Colonic mucosa (tissue), 4 donors: ENCODE measurements at places on chromosomes 11 and 22.
A peak's percentile ranks its signal among the peaks of the same experiment; 100 is the strongest.

- H3K36me3 ChIP-seq, result no peaks in the 10 kb centered on the region
- no peak overlapping the region for H3K4me3 ChIP-seq
- DNase-seq, result no peak
- H3K27me3 ChIP-seq, result no peaks in the 10 kb centered on the region
- H3K27ac ChIP-seq, result no peak overlapping the region
- H3K4me1 ChIP-seq, result no peaks in the 10 kb centered on the region
These were observed 51.7 kb downstream of the HSD17B12 start for GRCh38 chr11:43732225-43732624.

DNA sequence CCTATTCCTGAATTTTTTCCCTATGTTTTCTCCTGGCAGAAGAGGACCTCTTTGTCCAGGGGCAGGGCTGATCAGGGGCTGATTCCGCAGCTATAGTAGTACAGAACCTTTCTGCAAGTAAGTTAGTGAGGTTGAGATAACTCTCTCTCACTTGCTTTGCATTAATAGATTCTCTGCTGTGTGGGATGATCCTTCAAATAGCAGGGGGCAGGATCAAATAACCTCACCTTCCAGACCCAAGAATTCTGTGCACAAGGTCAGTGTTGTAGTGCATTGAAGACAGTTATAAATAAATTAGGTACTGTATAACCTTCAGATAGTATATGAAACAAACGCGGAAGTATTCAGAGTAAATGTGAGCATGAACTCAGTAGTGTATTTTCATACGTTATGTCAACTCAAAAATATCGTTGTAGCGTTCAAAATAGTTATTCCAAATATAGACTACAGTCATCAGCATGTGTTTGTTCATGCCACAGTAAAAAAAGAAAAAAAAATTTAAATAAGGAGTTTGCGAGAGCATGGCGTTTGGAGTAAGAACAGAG lies 278 bp downstream of the MMP26 start:
- H3K27me3 ChIP-seq, result no peaks in the 10 kb centered on the region
- no peaks in the 10 kb centered on the region for H3K36me3 ChIP-seq
- no peak for DNase-seq
- no peak overlapping the region for H3K27ac ChIP-seq
- H3K4me3 ChIP-seq, result no peak overlapping the region
- H3K4me1 ChIP-seq, result no peaks in the 10 kb centered on the region

GRCh38 chr11:23206741-23207336 lies 346.6 kb upstream of the CCDC179 start:
- no peak overlapping the region for H3K4me3 ChIP-seq
- H3K27ac ChIP-seq, result no peak overlapping the region
- no peaks in the 10 kb centered on the region for H3K4me1 ChIP-seq
- no peaks in the 10 kb centered on the region for H3K36me3 ChIP-seq

DNA sequence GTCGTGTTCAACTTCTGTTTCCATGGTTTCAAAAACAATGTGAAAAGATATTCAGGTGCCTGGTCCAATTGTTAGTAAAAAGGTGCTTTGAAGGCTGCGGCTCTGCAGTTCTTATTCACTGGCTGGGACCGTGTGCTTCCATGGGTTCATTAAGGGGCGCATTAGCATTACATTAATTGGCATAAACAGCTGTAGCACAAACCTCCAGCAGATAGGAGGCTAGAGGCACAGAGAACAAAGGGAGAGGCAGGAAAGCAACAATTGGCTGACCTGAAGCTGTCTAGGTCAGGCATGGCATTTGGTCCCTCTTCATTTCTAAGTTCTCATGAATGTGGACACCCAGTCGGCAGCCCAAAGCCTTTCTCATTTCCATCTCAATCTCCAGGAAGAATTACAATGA lies 16.6 kb downstream of the PAK1 start:
- no peak for DNase-seq
- no peak overlapping the region for H3K27ac ChIP-seq
- no peak overlapping the region for H3K4me3 ChIP-seq
- H3K36me3 ChIP-seq, result no peaks in the 10 kb centered on the region

- no peak overlapping the region for H3K4me3 ChIP-seq
- H3K27me3 ChIP-seq, result peaks cover 4% of the 10 kb centered on the region
- DNase-seq, result no peak
- peaks cover 4% of the 10 kb centered on the region for H3K4me1 ChIP-seq
- H3K36me3 ChIP-seq, result no peaks in the 10 kb centered on the region
These were observed 4.0 kb downstream of the VSIG2 start for GRCh38 chr11:124748100-124748418.

- H3K27ac ChIP-seq, result peak overlapping the region; percentile 76
- no peaks in the 10 kb centered on the region for H3K36me3 ChIP-seq
- no peak overlapping the region for H3K4me3 ChIP-seq
- no peaks in the 10 kb centered on the region for H3K27me3 ChIP-seq
These were observed 8.8 kb downstream of the EHF start for GRCh38 chr11:34629711-34630110.

DNA sequence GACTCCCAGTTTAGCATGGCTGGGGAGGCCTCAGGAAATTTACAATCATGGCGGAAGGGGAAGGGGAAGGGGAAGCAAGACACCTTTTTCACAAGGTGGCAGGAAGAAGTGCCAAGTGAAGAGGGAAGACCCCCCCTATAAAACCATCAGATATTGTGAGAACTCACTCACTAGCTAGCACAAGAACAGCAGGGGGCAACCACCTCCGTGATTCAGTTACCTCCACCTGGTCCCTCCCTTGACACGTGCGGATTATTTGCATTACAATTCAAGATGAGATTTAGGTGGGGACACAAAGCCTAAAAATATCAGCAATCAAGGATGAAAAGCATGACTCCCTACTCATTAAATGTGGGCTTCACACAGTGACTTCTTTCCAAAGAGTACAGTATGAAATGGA lies 155.0 kb upstream of the CCDC90B start:
- H3K4me3 ChIP-seq, result no peak overlapping the region
- no peak for DNase-seq
- no peak overlapping the region for H3K27ac ChIP-seq
- H3K4me1 ChIP-seq, result no peaks in the 10 kb centered on the region
- H3K27me3 ChIP-seq, result no peaks in the 10 kb centered on the region

DNA sequence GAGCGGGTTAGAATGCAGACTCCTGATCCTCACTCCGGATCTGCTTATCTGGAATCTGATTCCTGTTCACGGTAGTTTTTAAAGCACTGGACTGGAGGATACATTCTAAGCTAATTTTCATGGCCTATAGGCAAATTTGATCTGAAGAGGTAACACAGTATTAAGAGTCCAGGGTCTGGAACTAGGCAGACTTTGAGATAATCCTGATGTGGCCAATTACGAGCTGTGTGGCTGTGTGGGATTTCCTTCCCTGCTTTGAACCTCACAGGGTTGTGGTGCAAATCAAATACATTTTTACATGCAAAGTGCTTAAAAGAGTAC lies 285.2 kb downstream of the MIAT start:
- no peak for DNase-seq
- no peak overlapping the region for H3K4me3 ChIP-seq
- H3K36me3 ChIP-seq, result no peaks in the 10 kb centered on the region
- H3K4me1 ChIP-seq, result no peaks in the 10 kb centered on the region
- no peak overlapping the region for H3K27ac ChIP-seq

DNA sequence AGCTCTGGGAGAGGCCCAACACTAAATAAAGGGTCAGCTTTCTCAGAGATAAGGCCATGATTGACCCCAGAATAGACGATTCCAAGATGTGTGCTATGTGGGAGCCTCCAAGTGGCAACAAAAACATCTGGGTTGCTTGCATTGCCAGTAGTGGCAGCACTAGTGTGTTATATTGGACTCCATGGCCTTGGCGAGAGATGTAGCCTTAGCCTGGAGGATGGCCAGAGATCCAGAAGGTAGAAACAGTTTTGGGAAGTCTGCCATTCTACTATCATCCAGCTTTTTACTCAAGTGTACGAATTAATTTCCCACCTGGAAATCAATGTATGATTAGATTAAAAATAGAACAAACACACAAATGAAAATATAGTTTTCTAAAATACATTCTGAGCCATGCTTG lies 3.0 kb downstream of the OR8D4 start:
- no peaks in the 10 kb centered on the region for H3K36me3 ChIP-seq
- no peaks in the 10 kb centered on the region for H3K27me3 ChIP-seq
- H3K4me1 ChIP-seq, result no peaks in the 10 kb centered on the region
- no peak for DNase-seq

- no peak overlapping the region for H3K27ac ChIP-seq
- H3K4me3 ChIP-seq, result no peak overlapping the region
- no peaks in the 10 kb centered on the region for H3K36me3 ChIP-seq
- no peak for DNase-seq
These were observed 15.4 kb upstream of the ANGPTL5 start for GRCh38 chr11:101931692-101932091.

- no peaks in the 10 kb centered on the region for H3K4me1 ChIP-seq
- H3K27ac ChIP-seq, result no peak overlapping the region
- H3K27me3 ChIP-seq, result peaks cover 10% of the 10 kb centered on the region
- H3K36me3 ChIP-seq, result no peaks in the 10 kb centered on the region
- no peak overlapping the region for H3K4me3 ChIP-seq
These were observed 5.1 kb upstream of the FAM83F start for GRCh38 chr22:39989633-39990032.

GRCh38 chr11:79786961-79787360 lies 346.1 kb upstream of the TENM4 start:
- no peaks in the 10 kb centered on the region for H3K4me1 ChIP-seq
- no peak overlapping the region for H3K4me3 ChIP-seq
- H3K36me3 ChIP-seq, result no peaks in the 10 kb centered on the region
- no peak for DNase-seq

DNA sequence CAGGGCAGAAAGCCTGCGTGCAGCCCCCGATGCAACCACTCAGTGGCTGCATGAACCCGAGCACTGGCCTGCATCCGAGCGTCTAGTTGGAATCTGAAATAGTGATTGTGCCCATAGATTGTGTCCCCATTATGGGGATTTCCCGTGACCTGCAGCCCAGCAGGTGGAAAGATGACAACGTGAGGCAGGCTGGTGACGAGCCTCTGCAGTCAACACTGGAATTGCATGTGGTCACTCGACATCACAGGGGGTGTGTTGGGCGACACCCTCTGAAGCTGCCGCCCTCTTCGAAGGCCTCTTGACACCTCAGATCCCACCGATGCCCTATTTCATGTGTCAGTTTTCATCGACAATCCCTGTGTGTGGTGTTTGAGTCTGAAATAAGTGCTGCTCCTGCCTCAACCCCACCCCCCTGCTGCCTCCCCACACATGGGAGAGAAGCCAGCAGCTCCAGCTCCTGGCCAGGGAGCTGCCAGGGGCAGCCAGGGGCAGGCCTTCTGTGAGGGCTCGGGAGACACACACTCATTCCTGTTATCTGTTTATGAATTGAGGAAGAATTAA lies 172.0 kb upstream of the B3GAT1 start:
- H3K4me3 ChIP-seq, result no peak overlapping the region
- H3K27me3 ChIP-seq, result no peaks in the 10 kb centered on the region
- H3K4me1 ChIP-seq, result no peaks in the 10 kb centered on the region

DNA sequence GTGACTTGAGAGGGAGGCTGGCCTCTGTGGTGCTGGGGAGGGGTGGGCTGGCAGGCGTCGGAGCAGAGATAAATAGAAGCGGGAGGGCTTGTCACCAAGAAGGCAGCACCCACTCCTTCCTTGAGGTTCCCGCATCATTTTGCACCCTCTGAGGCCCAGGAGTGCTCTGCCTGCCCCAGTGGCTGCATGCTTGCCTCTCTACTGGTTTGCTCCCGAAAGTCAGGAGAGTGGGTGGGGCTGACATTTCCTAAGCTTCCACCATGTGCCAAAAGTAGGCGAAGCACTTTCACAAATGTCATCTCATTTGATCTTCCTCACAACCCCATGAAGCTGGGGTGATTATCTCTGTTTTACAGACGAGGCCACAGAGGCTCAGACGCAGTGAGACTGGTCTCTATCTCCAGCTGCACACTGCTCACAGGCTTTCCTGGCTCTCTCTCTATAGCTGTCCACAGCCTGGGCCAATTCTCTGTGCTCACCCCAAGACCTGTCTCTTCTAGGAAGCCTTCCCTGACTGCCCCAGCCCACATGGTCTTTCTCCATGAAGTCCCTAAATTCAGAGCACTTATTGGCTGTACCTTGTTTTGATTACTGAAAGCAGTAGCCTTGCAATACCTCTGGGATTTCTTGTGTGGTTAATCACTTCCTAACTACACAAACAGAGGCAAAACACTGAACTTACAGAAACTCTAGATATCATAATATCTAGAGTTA lies 2.6 kb upstream of the UCP3 start:
- H3K36me3 ChIP-seq, result no peaks in the 10 kb centered on the region
- no peak overlapping the region for H3K27ac ChIP-seq

GRCh38 chr11:34632105-34632791 lies 11.4 kb downstream of the EHF start:
- no peak overlapping the region for H3K4me3 ChIP-seq
- peak overlapping the region; percentile 76 for H3K27ac ChIP-seq
- H3K27me3 ChIP-seq, result no peaks in the 10 kb centered on the region
- H3K4me1 ChIP-seq, result peaks cover 17% of the 10 kb centered on the region
- no peak for DNase-seq

DNA sequence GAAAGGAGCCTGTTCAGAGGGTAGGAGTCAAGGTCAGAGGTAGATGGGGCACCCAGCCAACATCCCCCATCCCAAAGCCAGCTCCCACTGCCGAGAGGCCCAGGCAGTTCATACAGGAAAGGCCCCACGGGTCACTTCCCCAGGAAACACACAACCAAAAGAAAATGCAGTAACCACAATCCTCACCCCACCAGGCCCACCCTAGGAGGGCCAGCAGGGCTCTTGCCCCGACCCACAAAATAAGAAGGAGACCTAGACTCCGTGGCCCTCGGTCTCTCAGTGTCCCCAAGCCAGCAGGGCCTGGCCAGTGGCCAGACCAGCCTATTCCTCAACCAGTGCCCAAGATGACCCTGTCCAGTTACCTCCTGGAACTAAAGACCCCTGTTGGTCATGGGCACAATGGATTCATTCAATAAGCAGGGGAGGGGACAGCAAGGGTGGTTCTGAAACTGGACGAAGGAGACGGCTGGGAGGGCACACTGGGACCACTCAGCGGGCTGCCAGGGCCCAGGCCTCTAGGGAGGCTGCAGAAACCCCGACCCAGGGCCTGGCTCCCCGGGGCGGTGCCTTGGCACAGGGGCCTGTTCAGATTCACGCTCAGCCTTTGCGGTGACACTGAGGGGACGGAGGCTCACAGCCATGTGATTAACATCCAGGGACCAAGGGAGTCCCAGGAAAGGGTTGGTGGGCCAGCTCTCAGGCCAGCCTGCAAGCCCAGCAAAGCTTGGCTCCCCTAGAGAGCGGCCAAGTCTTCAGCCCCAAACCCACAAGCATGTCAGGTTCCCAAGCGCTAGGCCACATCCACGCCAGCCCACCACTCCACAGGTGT lies 5.5 kb downstream of the RAB3IL1 start:
- DNase-seq, result peak; percentile 16
- no peak overlapping the region for H3K4me3 ChIP-seq
- no peaks in the 10 kb centered on the region for H3K36me3 ChIP-seq
- peaks cover under 1% of the 10 kb centered on the region for H3K27me3 ChIP-seq
- no peaks in the 10 kb centered on the region for H3K4me1 ChIP-seq

GRCh38 chr11:125284245-125284850 lies 119.8 kb downstream of the PKNOX2 start:
- no peak overlapping the region for H3K4me3 ChIP-seq
- H3K36me3 ChIP-seq, result no peaks in the 10 kb centered on the region
- H3K4me1 ChIP-seq, result no peaks in the 10 kb centered on the region

- no peaks in the 10 kb centered on the region for H3K27me3 ChIP-seq
- H3K4me3 ChIP-seq, result no peak overlapping the region
- DNase-seq, result no peak
- no peaks in the 10 kb centered on the region for H3K4me1 ChIP-seq
- no peak overlapping the region for H3K27ac ChIP-seq
These were observed 359.6 kb upstream of the CTSC start for GRCh38 chr11:88697139-88697538.
